NCI-H1694 (cell line): ENCODE measurements at places on chromosomes 2 and 18.

DNA sequence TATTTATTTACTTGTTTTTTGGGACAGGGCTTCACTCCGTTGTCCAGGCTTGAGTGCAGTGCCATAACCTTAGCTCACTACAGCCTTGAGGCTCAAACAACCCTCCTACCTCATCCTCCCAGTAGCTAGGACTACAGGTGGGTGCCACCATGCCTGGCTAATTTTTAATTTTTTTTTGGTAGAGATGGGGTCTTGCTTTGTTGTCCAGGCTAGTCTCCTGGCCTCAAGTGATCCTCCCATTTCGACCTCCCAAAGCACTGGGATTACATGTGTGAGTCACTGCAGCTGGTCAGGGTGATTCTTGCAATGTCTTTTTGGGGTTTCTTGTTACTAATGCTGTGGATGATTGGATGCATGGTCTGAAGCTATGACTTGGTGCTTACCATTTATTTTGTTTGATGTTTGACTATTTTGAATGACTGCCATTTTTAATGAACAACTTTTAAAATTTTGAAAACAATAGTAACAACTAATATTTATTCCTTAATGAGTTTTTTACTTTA is 6.5 kb downstream of the CERS6 start:
- no peak for DNase-seq

DNA sequence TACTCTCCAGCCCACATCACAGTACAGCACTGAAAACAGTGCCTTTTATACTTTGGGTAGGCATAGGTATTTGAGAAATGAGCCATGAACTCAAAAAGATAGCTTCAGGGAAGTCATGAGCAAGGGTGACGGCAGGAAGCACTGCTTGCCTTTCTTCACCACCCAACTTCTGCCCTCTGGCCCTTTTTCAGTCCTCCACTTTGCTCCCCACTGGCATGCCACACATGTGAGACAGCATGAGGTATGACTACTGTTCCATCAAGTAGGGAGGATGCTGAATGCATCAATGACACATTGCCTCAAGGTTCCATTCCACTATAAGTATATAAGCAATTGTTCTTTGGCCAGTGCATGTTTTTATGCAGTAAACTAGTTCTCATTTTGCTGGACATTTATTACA is 373.0 kb downstream of the NRXN1 start:
- no peak for DNase-seq

- no peak for DNase-seq
Observed at GRCh38 chr2:220000080-220000479, 372.6 kb downstream of the SLC4A3 start.

- no peak for DNase-seq
Observed at GRCh38 chr2:120702801-120703200, 32.9 kb upstream of the GLI2 start.

- no peak for DNase-seq
Observed at GRCh38 chr18:51342815-51343214, 145.3 kb upstream of the MEX3C start.

DNA sequence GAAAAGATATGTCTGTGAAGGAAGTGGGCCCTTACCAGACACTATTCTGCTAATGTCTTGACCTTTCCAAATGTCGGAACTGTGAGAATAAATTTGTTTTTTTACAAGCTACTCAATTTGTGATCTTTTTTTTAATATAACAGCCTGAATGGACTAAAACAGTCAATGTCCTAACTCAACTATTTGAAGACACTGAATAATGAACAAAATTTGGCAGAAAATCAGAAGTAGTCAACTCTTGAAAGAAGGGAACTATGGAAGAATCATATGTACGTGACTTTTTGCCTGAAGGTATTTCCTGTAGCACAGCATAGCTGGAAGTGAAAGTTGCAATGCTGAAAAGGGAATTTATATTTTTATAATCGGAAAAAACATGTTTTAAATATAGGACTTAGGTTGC is 351.8 kb upstream of the TFPI start:
- DNase-seq: no peak

GRCh38 chr2:97774425-97774824 is 61.0 kb downstream of the ZAP70 start:
- DNase-seq: no peak

DNA sequence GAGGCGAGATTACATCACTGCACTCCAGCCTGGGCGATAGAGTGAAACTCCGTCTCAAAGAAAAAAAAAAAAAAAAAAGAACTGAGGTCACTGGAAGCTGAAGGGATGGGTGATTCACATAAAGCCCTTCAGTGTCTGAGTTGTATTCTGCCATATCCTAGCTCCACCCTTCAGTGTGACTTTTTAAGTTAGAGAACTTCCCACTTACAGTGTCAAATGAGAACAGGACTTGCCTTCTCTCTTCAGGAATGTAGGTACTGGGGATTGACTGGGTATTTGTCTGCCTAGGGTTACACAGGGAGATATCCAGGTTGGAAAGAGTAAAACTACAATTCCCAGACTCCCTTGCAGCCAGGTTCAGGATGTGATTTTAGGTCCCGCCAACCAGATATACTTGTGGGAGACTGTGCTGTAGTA is 37.9 kb downstream of the EHD3 start:
- DNase-seq: no peak

- DNase-seq: no peak
Observed at GRCh38 chr18:23163786-23164533, 28.7 kb downstream of the CABLES1 start.

- DNase-seq: no peak
Observed at GRCh38 chr18:30819619-30820018, 222.9 kb downstream of the DSC3 start.

GRCh38 chr18:59232309-59233016 is 12.5 kb downstream of the GRP start:
- DNase-seq: no peak

- peak; percentile 52 for DNase-seq
Observed at GRCh38 chr2:207825978-207826377, 56.3 kb upstream of the FZD5 start.

- no peak for DNase-seq
Observed at GRCh38 chr2:78145395-78145996, 623.3 kb upstream of the LRRTM4 start.

- DNase-seq: no peak
Observed at GRCh38 chr18:40984856-40985255, 970.2 kb upstream of the PIK3C3 start.

DNA sequence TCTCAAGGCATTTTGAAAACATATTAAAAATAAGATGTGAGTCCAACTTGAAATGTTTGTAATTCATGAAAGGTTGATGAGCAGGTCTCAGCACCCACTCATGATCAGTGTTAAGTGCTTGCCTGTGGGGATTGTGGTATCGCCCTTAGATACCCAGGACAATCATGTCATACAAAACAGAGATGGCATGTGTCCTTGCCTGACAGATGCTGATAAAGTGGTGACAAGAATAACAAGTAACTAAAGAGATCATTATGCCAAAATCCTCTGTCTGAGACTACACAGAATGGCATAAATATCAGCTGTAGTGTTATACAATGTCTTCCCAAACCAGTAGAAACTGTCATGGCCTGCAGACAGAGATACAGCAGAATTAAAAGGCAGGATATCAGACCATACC is 930.3 kb downstream of the SUCLG1 start:
- no peak for DNase-seq

DNA sequence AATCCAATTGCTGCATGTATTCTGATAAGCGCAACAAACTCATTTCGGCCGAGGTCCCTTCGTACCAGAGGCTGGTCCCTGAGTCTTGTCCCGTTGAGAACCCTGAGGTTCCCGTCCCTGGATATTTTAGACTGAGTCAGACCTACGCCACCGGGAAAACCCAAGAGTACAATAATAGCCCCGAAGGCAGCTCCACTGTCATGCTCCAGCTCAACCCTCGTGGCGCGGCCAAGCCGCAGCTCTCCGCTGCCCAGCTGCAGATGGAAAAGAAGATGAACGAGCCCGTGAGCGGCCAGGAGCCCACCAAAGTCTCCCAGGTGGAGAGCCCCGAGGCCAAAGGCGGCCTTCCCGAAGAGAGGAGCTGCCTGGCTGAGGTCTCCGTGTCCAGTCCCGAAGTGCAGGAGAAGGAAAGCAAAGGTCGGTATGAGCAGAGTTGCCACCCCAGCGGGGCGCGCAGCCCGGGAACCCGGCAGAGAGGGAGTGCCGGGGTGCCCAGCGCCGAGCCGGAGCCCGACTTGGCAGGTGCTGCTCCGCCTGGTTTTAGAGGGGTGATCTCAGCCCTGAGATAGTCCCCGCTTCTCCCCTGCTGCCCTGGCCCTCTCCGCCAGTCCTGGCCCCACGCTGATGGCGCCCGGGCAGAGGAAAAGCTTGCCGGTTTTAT is 714 bp downstream of the HOXD10 start:
- DNase-seq: no peak
